ENCODE measurements at places on chromosomes 2 and 18.

- DNase-seq: no peak
These were observed 162.3 kb upstream of the ZSWIM2 start for GRCh38 chr2:187011206-187011832.

GRCh38 chr18:54616220-54616848 lies 25.3 kb downstream of the DYNAP start:
- DNase-seq: no peak

DNA sequence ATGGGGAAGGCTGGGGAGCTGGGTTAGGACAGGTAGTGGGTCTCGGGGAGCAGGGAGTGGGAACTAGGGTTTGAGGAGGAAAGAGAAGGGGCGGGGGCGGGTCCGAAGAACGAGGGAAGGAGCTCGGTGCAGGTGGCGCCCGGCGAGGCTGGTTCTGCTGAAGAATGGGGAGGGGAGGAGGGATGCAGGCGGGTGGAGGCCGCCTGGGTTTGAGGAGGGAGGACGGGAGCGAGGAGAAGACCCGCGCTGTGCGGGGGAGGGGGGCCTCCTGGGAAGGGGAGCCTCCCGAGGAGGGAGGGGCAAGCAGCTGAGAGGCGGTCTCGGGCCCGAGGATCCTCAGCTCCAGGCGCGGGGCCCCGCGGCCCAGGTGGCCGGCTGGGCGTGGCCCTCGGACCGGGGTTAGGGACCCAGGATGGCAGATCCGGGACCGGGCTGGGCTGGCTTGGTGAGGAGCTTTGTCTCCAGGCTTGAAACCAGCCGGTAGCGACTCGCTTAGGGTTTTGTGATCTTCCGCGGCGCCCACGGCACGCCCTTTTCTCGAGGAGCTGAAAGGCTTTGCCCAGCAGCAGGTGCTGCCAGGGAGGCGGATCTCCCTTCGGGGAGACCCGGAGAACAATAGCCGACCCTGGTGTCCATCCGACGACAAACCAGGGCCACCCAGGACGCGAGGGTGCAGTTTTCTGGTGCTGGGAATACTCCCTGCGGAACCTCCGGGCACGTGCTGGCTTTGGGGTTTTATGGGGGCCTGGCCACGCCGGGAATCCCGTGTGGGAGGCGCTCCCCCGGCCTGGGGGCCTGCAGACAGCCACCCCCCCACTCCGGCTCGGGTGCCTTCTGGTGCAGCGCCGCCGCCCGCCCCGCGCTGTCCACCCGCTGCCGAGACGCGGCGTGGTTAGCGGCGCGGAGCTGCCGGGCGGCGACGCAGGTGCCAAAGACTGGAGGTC lies 1.4 kb downstream of the DPYSL5 start:
- no peak for DNase-seq

DNA sequence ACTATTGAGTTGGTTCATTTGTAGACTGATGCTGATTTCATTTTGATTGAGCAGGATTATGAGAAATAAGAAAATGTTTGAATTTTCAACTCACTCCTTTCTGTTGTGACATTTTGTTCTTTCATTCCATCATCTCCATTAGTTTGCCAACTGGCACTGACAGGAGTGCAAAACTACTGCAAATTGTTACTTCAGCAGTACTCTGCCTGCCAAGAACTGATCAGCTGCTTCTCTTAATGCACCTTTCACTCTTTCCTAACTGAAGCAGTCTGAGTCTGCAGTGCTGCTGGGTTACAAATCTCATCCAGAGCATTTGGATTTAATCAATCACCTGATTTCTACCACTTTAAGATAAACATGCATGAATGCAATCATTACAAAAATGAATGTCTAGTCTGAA lies 70.9 kb downstream of the TMEFF2 start:
- DNase-seq: no peak

DNA sequence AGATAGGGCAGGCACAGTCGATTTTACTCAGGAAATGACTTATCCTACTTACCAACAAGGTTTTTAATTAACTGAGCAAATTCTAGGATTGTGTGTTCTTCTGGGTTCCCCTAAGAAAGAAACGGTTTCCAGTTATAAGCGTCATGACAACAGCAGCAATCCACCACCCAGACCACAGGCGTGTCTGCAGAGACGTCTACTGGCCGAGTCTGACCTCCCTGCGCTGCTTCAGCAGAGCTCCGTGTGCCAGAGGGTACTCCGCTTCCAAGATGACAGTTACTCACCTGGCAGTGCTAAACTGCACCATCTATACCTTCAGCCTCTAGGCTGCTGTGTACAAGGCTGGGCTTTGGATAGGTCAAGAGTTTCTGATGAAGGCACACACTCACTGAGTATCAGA lies 95.4 kb downstream of the UXS1 start:
- no peak for DNase-seq

DNA sequence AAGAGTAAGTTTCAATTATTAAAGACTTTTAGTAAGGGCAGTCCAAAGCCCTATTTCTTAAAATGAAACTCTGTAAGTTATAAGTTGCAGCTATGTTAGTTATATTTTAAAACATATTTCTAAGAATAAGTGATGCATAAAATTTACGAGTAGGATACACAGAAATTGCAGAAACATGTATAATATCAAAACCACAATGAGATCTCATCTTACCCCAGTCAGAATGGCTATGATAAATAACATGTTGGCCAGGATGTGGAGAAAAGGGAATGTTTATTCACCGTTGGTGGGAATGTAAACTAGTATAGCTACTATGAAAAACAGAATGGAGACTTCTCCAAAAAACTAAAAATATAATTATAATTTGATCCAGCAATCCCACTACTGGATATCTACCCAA lies 201.2 kb downstream of the CBLN2 start:
- DNase-seq: no peak

GRCh38 chr2:111653913-111654312 lies 230.1 kb downstream of the ANAPC1 start:
- no peak for DNase-seq

GRCh38 chr2:39120771-39121522 lies at the start of gene SOS1:
SOS1 (minus strand) TSS chr2:39121051; CDS start chr2:39120422, 629 bp downstream.
- peak; percentile 87 for DNase-seq

DNA sequence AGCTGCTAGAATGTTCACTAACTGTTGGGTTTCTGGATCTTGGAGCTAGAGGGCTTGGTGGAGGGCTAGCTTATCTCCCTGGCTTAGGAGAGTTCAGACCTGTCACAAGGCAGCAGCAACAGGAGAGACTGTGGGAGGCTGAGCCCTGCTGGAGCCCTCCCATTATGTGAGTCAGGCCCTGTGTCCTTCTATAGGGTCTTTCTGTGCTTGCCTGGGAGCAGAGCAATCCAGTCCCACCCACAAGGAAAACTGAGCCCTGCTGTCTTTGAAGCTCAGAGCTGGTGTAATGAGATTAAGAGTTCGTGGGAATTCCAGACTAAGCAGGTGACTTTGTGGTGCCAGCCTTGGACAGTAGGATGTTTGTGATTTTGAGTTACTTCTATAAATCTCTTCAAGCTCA lies 249.0 kb downstream of the TTC32 start:
- no peak for DNase-seq

- no peak for DNase-seq
These were observed 33.3 kb upstream of the ALPP start for GRCh38 chr2:232345251-232345650.

GRCh38 chr2:202278036-202278760 lies 12.6 kb downstream of the NOP58 start:
- DNase-seq: no peak

GRCh38 chr2:105324101-105324500 lies 5.4 kb downstream of the TGFBRAP1 start:
- DNase-seq: no peak

DNA sequence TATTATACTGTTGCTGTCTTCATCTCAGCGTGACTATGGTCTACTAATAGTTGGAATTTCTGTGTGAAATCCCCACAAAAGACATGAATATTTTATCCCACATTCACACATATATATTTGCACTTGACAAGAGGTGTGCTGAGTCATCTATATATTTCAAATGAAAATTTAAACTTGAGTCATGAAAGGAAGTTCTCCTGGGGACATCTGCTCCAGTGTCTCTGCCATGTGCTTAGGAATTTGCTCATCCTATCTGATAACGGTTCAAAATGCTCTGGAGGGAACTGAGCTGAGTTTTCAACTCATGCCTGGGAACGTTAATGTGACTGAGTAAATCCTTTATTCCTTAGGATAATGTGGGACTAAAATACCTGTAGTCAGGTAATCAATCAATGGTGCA lies 326.2 kb upstream of the MEX3C start:
- no peak for DNase-seq

DNA sequence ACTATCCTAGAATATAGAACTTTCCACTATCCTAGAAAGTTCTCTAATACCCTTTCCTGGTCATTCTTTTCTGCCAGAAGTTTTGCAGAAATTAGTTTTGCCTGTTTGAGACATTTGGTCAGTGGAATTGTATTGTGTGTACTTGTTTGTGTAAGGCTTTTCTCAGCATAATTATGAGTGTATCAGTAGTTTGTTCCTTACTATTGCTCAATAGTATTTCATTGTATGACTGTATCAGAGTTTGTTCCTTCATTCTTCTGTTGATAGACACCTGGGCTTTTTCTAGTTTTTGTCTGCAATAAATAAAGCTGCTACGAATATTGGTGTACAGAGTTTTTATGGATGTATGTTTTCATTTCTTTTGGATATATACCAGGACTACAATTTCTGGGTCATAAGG lies 27.2 kb downstream of the CCDC138 start:
- DNase-seq: no peak

GRCh38 chr18:9113468-9114149 lies 11.1 kb downstream of the NDUFV2 start:
- no peak for DNase-seq

DNA sequence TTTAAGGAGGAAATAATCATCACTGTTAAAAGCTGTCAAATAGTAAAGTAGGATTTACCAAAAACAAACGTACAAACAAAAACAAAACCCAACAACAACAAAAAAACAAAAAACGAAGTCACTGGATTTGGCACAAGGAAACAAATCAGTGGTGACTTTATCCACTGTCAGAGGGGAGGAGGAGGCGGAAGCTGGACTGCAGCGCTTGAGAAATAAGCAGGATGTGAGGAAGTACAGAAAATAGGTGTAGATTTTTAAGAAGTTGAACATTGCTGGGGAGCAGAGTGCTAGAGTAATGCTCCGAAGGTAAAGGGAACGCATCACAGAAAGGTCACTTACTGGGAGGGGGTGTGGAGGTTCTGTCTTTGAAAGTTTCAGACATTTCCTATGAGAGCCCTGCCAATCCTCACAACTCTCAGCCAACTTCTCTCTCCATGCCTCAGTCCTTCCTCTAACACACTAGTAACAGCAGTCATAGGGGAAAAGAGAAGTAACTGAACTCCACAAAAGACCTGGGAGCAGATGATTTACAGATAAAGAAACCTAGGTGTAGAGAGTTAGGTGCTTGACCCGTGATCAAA lies 220.2 kb upstream of the SMAD7 start:
- DNase-seq: no peak

- DNase-seq: no peak
These were observed 201.1 kb downstream of the SPP2 start for GRCh38 chr2:234251326-234252271.

DNA sequence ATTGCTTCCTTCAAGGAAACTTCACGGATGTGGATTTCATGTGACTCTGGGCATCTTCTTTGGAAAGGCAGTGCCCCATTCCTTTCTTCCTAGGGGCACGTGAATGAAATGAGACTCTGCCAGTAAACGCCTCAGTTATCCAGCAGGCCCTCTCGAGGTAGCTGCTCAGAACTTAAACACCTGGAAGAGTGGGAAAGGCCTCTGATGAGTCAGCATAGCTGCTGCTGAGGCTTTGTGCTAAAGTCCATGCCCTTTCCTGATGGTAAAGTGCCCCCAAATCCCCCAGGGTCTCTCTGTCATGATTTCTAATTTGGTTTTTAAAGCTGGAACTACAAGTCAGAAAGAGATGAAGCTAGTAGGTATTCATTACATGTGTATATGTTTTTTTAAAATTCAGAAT lies 3.8 kb downstream of the SLC1A4 start:
- no peak for DNase-seq
